Common myeloid progenitor, CD34-positive (primary cell): ENCODE measurements at places on chromosomes 13 and 19.

DNA sequence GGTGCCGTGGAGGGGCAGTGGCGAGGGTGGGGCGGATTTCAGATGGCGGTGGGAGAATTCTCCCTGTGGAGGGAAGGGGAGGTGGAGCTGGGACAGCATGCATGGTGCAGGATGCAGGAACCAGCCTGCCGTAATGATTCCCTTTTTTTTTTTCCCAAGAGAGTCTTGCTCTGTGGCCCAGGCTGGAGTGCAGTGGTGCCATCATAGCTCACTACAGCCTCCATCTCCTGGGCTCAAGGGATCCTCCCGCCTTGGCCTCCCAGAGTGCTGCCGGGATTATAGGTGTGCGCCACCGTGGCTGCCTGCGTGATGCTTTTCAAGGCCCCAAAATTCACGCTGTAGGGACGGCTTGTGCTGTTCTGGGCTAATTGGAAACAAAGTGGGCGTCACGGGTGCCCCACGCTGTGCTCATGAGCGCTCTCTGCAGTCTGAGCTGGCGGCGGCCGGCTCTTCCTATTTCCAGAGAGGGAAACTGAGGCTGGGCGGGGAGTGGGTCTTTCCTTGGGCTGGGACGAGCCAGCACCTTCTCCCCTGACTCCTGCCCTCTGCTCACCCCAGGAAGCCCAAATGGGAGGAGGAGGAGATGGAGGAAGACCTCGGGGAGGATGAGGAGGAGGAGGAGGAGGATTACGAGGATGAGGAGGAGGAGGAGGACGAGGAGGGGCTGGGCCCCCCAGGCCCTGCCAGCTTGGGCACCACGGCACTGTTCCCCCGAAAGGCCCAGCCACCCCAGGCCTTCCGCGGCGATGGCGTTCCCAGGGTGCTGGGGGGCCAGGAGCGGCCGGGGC lies 6.2 kb downstream of the ARID3A start:
- no peak overlapping the region for H3K4me3 ChIP-seq
- peaks cover 4% of the 10 kb centered on the region for H3K36me3 ChIP-seq
- H3K4me1 ChIP-seq = peaks cover 50% of the 10 kb centered on the region
- no peak overlapping the region for H3K27ac ChIP-seq
- H3K27me3 ChIP-seq = no peaks in the 10 kb centered on the region

GRCh38 chr13:112928972-112929782 lies 39.8 kb upstream of the MCF2L start:
- peaks cover 3% of the 10 kb centered on the region for H3K4me1 ChIP-seq
- no peak overlapping the region for H3K27ac ChIP-seq
- H3K27me3 ChIP-seq = peaks cover 2% of the 10 kb centered on the region
- peak; percentile 36 for DNase-seq
- no peaks in the 10 kb centered on the region for H3K36me3 ChIP-seq

- H3K4me1 ChIP-seq = peaks cover 4% of the 10 kb centered on the region
- peaks cover 63% of the 10 kb centered on the region for H3K36me3 ChIP-seq
- no peak for DNase-seq
- peak overlapping the region; percentile 34 for H3K27ac ChIP-seq
These were observed 12.3 kb downstream of the DDX39A start for GRCh38 chr19:14406645-14407401.

GRCh38 chr19:3556423-3556977 lies 886 bp downstream of the MFSD12 start:
- H3K36me3 ChIP-seq = no peaks in the 10 kb centered on the region
- H3K27ac ChIP-seq = no peak overlapping the region
- H3K4me1 ChIP-seq = peaks cover 49% of the 10 kb centered on the region
- H3K4me3 ChIP-seq = peak overlapping the region; percentile 75

GRCh38 chr19:32104850-32105235 lies 240.6 kb upstream of the ZNF507 start:
- no peak for DNase-seq
- H3K27me3 ChIP-seq = peaks cover 5% of the 10 kb centered on the region
- no peak overlapping the region for H3K27ac ChIP-seq
- H3K36me3 ChIP-seq = no peaks in the 10 kb centered on the region
- H3K4me3 ChIP-seq = no peak overlapping the region
- H3K4me1 ChIP-seq = peaks cover 11% of the 10 kb centered on the region

- DNase-seq = no peak
- H3K27me3 ChIP-seq = no peaks in the 10 kb centered on the region
- H3K4me1 ChIP-seq = peaks cover 19% of the 10 kb centered on the region
These were observed 31.0 kb downstream of the SLAIN1 start for GRCh38 chr13:77728265-77729125.
